ENCODE measurements at places on chromosomes 11 and 22.

- DNase-seq = peak; percentile 79
Observed at GRCh38 chr22:36577019-36577418, 48.1 kb upstream of the EIF3D start.

DNA sequence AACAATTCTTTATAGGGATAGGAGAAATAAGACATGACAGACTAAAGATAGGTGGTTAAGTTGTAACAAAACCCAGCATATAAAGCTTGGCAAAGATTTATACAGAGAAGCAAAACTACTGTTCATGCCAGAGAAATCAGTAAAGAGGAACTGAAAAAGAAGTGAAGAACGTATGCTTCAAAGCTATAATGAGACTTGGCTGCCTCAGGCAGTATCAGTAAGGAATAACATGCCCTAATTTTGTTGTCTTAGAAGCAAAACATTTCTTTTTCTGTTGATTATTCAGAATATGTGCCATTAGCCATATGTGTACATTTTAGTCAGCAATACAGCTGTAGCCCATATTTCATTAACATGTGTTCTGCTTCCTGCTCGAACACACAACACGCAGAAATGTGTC, 403.2 kb downstream of the NELL1 start:
- no peak for DNase-seq

GRCh38 chr11:129386795-129387397, 11.2 kb downstream of the BARX2 start:
- DNase-seq = no peak

DNA sequence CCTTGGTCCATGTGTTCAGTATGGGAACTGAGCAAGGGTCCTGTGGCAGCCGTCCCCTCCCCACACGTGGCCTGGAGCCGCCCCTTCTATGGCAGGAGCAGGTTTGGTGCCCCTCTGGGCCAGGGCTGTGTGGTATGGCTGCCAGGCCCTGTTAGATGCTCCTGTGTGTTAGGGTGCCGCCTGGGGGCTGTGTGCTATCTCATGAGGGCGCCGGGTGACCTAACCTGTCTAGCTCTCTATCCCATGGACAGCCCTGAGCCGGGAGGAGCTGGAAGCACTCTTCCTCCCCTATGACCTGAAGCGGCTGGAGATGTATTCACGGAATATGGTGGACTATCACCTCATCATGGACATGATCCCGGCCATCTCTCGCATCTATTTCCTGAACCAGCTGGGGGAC, 34.7 kb downstream of the NAT10 start:
- DNase-seq = no peak

- DNase-seq = no peak
Observed at GRCh38 chr11:44812971-44813370, 86.2 kb downstream of the TSPAN18 start.

DNA sequence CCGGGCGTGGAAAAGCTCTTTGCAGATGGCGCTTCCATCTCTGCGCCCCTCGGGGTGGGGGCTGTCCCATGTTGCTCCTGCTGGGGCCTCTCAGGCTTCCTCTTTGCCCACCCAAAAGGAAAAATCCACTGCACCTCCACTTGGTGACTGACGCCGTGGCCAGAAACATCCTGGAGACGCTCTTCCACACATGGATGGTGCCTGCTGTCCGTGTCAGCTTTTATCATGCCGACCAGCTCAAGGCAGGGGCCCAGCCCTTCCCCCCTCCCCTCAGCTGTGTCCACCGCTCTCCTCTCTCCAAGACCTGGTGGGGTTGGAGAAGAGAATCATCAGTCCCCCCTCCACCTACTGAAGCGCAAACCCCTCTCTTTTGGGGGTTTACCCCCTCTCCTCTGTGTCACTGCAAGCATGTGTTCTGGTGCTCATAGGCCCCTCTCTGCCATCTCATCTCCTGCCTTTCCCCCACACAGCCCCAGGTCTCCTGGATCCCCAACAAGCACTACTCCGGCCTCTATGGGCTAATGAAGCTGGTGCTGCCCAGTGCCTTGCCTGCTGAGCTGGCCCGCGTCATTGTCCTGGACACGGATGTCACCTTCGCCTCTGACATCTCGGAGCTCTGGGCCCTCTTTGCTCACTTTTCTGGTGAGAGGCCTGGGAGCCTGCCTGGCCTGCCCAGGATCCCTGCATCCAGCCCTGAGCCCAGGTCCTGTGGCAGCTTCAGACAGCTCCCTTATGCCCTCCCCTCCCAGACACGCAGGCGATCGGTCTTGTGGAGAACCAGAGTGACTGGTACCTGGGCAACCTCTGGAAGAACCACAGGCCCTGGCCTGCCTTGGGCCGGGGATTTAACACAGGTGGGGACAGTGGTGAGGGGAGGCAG, 1.8 kb downstream of the LARGE2 start:
- DNase-seq = no peak

- DNase-seq = no peak
Observed at GRCh38 chr11:65454311-65454695, 31.7 kb downstream of the NEAT1 start.

DNA sequence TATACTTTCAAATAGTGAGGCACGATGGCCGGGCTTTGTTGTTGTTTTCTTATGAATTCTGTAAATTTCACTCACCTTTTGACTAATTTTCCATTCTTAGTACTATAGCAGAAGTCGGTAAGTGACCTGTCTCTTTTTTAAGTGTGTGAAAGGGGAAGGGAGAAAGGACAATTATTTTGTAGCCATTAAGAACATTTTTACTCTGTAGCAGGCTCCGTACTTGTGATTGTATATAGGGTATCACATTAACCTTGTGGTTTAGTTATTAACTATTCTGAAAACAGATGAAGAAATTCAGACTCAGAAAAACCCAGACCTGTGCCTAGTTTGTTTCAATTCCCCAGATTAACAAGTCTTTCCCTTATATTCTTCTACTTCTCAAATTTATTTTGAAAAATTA, 78.7 kb downstream of the CASP12 start:
- no peak for DNase-seq

DNA sequence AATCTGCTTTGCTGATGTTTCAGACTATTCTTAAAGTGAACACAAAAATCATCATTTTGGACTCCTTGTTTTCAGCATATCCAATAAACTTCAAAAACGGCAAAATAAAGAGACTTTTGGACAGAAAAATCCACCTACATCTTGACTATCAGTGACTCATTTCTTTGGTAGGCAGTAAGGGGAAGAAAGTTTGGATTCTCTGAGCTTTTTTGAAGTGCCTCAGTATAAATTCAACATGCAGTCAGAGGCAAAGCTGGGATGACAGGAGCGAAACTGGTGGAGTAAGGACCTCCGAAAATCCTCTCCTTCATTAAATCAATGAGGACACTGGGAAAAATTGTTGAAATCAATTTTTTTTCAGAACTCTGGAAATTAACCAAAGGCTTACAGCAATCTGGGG, 29.7 kb downstream of the EFCAB6 start:
- DNase-seq = no peak

All from AG04450 (cell line).